Epithelial cell of prostate (primary cell): ENCODE measurements at places on chromosomes 5 and 9.

- DNase-seq = no peak
Observed at GRCh38 chr9:127974001-127974768, 6.6 kb downstream of the EEIG1 start.

DNA sequence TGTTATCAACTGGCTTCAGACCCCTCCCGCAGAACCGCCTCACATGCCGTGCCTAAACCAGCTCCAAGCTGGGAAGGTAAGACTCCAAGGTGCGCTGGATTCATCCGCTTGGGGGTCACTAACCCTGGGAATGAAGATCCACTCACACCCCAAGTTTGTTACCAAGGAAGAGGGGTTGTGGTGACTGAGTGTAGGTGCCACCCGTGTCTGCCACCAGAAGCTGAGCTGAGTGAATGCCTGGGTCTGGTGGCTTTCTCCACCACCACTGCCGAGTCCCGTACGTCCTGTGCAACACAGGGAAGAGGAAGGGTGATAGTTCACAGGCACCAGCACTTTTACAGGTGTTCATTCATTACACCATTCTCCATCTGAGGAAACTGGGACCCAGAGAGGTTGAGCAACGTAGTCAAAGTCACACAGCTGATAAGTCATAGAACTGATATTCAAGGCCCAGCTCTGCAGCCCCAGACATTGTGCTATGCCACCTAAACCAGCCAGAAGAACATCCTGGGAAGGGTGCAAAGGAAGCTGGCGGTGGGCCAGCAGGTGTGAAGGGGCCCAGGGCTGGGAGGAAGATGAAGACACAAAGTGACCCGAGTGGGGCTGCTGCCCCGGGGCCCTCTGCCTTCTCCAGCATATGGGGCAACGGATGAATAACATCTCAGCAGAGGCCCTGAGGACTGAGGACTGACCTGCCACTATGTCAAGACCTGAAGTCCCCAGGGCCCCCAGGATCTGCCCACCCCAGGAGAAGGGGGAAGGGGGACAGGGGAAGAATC, 70.9 kb upstream of the PPP1R26 start:
- DNase-seq = no peak

- no peak for DNase-seq
Observed at GRCh38 chr9:114947058-114947457, 16.7 kb upstream of the TNFSF8 start.

- no peak for DNase-seq
Observed at GRCh38 chr5:154375329-154376008, 70.3 kb upstream of the SAP30L start.

GRCh38 chr9:82134010-82134409, 145.4 kb downstream of the SPATA31D1 start:
- DNase-seq = no peak

- no peak for DNase-seq
Observed at GRCh38 chr5:95184924-95185323, 100.0 kb downstream of the MCTP1 start.

DNA sequence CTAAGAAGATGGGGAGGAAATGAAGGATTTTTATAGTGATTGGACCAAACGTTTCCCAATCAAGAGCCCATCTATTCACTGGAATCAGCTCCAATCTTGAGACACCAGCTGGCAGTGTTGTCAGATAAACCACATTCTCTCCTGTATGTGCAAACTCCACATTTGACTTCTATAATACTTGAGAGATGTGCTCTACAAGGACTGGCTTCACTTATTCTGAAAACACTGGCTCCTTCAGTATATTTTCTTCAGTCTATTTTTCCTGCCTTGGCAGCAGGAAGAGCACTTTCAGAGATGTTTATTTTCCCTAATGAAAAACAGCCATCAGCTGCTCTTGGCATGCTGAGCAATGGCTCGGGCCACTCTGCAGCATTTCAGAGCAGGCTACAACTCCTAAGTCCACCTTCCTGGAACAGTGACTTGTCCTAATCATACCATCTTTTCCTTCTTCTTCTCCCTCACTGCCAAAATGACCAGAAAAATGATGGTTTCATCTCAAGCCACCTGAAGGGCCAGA, 96.9 kb upstream of the FSTL4 start:
- DNase-seq = no peak

GRCh38 chr9:14097666-14098415, 216.1 kb downstream of the NFIB start:
- DNase-seq = no peak
